ENCODE measurements at places on chromosomes 1 and 21.

DNA sequence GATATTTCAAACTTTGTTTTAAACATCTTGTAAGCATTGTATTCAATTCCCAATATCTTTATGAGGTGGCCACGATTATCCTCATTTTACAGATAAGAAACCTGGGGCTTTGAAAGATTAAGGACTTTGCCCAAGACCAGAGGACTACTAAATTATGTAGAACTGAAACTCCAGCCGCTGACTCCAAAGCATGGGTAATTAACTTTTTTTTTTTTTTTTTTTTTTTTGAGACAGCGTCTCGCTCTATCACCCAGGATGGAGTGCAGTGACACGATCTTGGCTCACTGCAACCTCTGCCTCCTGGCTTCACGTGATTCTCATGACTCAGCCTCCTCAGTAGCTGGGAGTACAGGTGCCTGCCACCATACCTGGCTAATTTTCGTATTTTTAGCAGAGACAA, 68.7 kb downstream of the ALG14 start:
- DNase-seq, result no peak

- DNase-seq, result no peak
Observed at GRCh38 chr1:182426442-182427430, 23.2 kb upstream of the RGSL1 start.

DNA sequence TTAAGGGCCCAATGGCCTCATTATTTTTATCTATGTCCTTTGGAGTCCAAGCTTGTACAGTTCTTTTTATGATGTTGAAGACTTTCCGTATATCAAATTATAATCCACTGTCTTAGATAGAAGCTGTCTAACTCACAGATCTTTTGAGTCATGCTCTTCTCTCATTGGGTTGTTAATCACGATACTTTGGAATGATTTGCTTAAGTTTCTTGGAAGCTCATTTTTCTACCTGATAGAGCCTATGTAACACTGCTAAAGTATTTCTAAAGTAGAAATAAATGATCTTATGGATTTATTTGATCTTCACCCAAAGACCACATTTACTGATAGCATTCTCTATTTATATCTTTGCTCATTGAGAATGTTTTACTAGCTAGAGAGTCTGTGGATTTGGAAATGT, 1554.1 kb downstream of the PLA2G4A start:
- no peak for DNase-seq

DNA sequence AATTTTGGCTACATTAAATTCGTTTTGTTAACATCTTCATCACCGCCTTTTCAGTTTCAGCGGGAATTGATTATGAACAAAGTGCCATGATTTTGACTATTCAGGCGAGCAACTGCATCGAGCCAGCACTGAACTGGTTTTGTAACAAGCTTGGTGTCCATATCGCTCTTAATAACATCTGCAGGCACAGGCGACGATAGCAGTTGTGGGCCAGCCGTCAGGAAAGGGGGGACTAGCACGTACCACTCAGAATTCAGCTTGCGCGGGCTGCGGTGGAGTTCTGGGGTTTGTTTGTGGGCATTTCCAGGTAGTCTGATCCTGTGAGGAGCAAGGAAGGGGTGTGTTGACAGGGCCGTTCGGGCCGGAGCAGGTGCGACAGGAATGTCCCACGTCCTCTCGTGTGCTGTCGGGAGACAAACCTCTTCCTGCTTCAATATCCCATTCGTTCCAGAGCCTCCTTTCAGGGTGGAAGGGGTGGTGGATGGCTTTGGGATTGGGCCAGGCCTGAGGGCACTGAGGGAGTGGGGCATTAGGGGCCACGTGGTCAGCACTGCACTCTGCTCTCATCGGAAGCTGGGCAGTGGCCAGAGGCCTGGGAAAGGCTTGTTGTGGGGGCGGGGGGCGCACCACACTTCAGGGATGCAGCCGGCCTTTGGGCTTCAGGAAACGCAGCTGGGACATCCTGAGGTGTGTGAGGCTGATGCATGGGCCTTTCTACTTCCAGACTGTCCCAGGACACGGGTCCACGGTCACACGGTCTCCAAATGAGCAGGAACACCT, 39.1 kb downstream of the SKI start:
- no peak for DNase-seq

GRCh38 chr1:184940226-184940625, 34.1 kb downstream of the NIBAN1 start:
- no peak for DNase-seq

- no peak for DNase-seq
Observed at GRCh38 chr1:15531682-15532081, 5.0 kb downstream of the DNAJC16 start.

- DNase-seq, result no peak
Observed at GRCh38 chr1:28143496-28144202, 32.8 kb downstream of the PTAFR start.

GRCh38 chr1:208177656-208178055, 66.5 kb downstream of the PLXNA2 start:
- no peak for DNase-seq

- DNase-seq, result peak; percentile 11
Observed at GRCh38 chr1:93346421-93346993, 800 bp downstream of the DR1 start.

DNA sequence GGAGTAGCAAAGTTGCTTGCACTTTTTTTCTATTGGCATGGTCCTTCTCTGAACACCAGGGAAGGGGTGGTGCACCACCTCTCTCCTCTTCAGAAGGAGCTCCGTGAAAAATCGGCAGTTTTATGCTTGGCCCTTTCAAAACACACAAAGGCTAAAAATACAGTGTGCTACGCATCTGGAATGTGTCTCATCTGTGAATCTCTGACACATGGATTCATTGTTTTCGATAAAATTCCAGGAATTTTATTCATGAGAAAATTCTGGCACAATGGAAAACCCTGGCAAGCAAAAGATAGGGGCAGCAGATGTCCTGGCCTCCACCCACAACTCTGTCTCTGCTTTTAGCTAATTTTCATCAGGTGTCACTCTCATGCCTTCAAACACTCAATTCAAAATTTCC, 42.9 kb downstream of the ERG start:
- DNase-seq, result no peak

DNA sequence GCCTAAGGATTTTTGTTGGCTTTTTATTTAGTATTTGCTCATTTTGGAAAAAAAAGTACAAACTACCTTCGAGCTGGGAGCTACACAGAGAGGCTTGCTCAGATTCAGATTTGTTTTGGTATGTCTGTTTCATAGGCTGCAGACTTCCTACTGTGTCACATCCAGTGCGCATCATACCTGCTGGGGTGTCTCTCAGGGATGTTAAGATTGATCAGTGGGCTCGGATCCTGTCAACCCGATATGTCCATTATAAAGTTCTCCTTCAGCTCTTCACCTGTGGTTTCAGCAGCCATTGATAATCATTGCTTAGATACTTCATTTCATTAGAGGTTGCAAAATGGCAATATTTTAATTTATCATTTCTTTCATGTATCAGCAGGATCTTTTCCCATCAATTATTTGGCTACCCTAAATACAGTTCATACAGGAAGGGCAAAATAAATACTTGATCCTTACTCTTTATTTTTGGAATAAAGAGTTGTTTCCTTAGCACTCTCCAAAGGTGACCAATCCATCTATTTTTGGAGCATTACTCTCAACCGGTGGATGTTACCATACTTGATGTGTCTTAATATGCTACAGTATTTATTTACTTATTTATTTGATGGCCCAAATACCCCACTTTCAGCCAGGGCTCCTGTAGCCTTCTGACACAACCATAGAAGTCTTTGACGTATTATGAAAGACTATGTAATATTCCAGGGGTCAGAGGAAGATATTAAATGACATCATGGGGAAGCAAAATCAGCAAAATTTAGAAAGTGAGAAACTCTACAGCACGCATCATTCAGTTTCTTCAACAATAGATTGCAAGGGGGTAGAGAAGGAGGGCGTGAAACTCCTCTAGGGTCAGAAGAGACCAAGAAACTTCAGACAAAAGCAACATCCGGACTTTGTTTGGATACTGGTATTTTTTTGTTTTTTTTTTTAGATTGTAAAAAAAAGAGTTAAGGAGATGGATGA, 55.3 kb upstream of the HNRNPU start:
- no peak for DNase-seq

DNA sequence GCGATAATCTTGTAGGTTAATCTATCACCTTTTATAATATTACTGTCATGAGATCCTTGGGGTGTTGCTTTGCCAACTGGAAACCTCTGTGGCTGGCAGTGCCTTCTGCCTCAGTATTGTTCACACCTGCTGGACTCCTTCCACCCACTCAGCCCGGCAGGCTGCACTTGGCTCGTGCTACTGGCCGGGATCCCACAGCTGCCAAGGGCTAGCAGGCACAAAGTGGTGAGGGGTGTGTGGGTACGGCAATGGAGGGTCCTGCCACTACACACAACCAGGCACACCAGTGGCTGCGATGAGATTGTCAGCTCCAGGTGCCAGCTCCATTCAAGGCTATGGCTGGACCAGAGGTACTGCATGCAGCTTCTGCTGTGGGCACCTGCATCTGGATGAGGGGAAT, 191.2 kb upstream of the LYPLAL1 start:
- no peak for DNase-seq

- no peak for DNase-seq
Observed at GRCh38 chr1:58441699-58442098, 104.8 kb downstream of the OMA1 start.

GRCh38 chr1:108653431-108654105, 7.3 kb downstream of the HENMT1 start:
- no peak for DNase-seq

DNA sequence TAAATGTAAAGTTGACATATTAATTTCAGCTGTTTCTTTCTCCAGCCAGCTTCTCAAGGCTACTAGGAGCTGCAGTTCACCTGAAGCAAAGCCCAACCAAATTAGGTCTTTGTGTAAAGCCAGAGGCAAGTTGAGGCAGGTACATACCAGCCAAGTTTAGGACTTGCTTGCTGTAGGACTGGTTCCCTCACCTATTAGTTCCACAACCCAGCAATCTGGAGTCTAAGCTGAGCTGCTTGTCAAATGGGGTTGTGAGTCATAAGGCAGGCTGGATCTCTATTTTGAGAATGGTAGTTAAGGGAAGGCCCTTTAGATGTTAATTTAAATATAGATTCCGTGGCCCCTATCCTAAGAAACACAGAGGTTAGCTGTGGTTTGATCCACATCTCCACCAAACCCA, 7.6 kb upstream of the FLG2 start:
- no peak for DNase-seq

GRCh38 chr1:38250356-38250755, 203.8 kb upstream of the POU3F1 start:
- no peak for DNase-seq

- no peak for DNase-seq
Observed at GRCh38 chr1:232675260-232675659, 45.3 kb upstream of the SIPA1L2 start.

DNA sequence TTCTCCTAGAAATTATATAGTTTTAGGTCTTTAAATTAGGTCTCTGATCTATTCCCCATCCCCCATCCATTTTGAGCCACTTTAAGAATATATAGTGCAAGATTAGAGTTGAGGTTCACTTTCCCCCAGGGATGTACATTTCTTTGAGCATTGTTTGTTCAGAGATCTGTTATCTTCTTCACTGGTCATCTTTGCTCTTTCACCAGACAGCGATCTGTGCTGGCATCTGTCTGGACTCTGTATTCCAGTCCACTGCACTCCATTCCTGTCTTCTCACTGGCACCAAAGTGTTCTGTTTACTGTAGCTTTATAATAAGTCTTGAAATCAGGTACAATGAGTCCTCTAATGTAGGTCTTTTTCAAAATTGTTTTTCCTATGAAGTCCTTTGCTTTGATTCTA, 112.5 kb downstream of the PCBP3 start:
- DNase-seq, result no peak

DNA sequence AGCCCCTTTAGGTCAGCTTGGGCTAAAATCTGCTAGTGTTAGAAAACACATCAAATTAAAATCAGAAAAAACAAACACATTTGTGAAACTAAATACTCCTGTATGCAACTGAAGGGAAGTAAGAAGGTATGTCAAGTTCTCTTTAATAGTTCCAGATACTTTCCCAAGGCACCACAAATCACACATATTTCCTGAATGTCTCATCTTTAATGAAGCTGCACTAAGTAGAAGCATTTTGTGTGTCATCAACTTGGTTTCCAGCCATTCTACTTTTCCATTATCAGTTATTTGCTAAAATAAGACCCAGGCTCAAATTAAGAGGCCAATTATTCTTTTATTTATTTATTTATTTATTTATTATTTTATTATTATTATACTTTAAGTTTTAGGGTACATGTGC, 34.7 kb downstream of the CRB1 start:
- no peak for DNase-seq

DNA sequence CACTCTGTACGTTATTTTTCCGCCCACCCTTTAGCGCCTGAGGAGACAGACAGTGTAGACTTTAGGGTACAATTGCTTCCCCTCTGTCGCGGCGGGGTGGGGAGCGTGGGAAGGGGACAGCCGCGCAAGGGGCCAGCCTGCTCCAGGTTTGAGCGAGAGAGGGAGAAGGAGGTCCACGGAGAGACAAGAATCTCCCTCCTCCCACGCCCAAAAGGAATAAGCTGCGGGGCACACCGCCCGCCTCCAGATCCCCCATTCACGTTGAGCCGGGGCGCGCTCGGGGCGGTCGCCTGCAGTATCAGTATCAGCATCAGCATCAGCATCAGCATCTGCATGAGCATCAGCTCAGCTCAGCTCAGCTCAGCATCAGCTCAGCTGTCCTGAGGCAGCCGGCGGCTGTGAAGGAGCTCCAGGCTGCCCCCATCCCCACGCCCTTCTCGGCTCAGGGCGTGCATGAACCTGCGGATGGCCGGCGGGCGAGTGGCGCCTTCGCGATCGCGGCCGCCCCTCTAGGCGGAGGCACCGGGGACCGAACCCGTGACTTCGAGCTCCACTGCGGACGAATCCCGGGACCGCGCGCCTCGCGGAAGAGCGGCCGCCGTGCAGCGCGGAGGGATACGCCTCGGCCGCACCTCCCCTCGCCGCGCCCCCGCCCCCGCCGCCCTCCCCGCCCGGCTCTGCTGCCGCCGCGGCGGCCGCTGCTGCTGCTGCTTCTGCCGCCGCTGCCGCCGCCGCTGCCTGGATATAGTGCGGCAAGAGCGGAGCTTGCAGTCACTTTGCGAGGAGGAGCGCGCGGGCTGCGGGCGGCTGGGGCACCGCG, at the start of gene NCAM2:
TSS of gene NCAM2 (plus strand) at position 774 of the 820 bp plus-strand sequence.
- peak; percentile 42 for DNase-seq

- DNase-seq, result no peak
Observed at GRCh38 chr1:243718022-243718421, 132.0 kb downstream of the AKT3 start.

GRCh38 chr1:12327566-12327965, 97.7 kb downstream of the VPS13D start:
- no peak for DNase-seq

GRCh38 chr21:19123053-19123452, 719.5 kb upstream of the TMPRSS15 start:
- DNase-seq, result no peak

GRCh38 chr1:82517586-82517985, 716.9 kb downstream of the ADGRL2 start:
- no peak for DNase-seq

GRCh38 chr1:21321963-21322680, 31.9 kb upstream of the ECE1 start:
- no peak for DNase-seq

Data from stimulated activated CD8-positive, alpha-beta memory T cell treated with anti-CD3 and anti-CD28 coated beads, Interleukin-15, amount 100 ng/mL, for 48 hours (primary cell).